Activated CD8-positive, alpha-beta memory T cell treated with anti-CD3 and anti-CD28 coated beads, Interleukin-2, amount 50 U/mL, for 4 hours (primary cell): ENCODE measurements at places on chromosomes 3 and 15.

DNA sequence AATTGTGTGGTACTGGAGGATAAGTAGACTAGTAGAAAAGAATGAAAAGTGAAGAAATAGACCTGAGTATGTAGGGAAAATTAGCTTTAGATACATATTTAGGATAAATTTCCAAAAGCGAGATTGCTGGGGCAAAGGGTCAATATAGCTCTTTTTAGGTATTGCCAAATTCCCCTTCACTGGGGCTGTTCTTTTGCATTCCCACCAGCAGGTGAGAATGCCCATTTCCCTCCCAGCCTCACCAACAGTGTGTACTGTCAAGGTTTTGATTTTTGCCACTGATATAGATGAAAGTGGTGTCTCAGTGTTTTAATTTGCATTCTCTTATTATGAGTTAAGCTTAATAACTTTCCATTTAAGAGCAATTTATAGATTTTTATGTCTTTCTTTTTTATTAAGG is 35.7 kb upstream of the BHLHE40 start:
- DNase-seq, result no peak

DNA sequence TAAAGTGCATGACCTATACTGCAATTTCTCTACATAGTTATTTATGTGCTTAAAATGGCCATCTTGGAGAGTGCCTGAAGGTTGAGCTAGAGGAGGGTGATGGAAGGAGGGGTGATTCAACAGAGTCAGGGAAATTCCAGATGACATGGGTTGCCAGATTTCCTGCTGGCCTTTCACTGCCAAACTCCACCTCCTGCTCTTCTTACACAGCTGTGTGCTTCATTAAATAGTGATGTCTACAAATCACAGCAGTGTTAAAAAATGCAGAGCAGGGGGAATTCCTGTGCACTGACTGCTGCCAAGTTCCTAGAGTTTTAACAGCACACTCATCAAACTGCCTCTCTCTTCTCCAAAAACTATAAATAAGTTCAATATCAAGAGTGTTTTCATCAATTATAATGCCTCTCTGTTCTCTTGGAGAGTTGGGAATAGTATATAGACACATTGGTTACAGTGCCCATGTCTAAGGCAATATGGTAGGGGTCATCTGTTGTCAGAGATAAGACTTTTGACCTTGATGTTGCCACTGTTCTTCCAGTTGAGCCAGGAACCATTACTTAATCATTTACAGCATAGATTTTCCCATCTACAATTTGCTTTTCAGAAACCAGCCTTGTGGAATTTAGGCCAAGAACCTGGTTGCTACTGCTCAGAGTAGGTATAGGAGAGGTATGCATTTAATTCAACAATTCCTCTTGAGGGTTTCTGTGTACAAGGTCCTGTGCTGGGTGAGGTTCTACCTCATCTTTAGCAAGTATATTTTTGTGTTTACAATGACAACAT is 79.6 kb downstream of the TP63 start:
- DNase-seq, result no peak

DNA sequence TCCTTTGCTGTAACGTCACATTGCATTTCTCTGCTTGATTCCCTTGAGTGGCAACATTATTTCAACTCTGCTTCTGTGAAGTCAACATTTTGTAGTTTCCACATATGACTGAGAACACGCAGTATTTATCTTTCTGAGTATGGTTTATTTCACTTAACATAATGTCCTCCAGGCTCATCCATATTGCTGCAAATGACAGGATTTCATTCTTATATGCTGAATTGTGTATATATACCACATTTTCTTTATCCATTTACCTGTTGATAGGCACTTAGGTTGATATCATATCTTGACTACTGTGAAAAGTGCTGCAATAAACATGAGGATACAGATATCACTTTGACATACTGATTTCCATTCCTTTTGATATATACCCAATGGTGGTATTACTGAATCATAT is 878.5 kb downstream of the PLOD2 start:
- no peak for DNase-seq

DNA sequence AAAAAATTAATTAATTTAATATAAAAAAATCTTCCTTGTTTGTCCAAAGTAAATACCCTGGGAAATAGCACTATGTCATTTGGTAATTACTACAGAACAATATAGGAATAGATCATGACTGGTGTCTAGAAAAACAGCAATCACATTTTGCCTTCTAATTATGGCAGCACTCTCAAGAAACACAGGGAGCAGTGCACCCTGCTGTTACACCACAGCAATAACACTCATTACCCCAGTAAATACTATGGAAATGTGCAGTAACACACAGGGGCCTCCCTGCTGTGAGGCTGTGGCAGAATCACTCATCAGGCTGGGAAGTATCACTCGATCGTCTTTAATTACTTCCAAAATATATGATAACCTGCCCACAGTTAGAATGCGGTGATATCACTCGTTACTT is 646.0 kb downstream of the TUSC7 start:
- no peak for DNase-seq

DNA sequence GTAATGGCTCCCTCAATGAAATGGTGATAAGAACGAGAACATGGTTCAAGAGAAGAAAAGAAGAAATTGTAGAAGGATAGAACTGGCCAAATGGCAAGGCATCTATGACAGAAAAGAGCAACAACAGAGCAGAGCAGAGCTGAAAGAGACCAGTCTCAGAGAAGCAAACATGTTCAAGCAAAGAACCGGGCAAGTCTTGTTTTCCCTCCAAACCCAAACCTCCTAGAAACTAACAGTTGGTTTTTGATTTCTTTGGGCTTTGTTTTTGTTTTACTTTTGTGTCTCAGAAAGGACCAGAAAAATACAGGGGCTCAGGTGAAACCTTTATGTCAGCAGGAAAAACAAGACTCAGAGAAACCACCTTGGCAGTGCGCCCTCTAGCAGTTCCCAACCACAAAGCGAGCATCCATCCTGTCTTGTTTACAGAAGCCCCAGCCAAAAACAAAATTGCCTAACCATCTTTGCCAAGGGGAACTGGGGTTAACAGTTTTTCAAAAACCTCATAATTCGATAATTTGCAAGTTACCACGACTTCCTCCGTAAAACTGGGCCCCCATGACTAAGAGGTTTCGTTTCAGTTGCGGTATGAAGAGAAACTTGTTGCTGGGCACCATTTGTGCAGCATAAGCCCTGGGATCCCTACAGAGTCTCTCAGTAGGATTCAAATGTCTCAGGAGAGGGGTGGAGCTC is 159.2 kb upstream of the SLC24A5 start:
- DNase-seq, result no peak

- no peak for DNase-seq
Observed at GRCh38 chr3:4394567-4394966, 72.5 kb downstream of the SUMF1 start.

DNA sequence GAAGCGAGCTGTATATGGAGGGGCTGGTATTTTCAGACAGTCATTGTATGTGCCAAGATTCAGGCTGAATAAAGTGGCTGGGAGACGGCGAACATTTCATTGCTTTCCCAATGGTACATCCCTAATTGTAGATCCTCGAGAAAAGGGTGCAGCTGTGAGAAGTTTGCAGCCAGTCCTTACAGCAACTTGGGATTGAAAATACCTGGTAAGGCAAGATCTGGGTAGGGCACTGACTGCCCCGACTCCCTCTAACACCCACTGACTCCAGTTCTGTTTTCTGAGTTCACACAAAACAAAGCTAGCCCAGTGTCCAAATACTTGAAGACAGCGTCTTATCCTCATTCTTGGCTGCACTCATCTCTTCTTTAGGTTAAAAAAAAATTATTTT is 63.7 kb downstream of the EDEM1 start:
- no peak for DNase-seq

DNA sequence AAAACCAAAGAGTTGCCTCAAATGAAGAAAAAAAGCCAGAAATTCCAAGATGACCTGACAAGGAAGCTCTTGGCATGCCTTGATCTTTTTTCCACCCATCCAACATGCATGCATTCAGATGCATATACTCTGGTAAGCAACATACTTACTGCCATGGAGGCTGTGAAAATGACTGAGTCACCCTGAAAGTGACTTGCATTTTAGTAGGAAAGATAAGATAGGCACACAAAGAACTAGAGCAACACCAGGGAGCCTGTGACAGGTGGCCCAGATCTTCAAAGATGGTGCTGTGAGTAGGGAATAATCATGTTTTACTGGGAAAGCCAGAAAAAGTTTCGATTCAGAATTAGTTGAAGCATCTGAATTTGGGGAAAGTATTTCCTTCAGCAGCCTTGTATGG is 185.1 kb upstream of the SLCO3A1 start:
- DNase-seq, result no peak

- DNase-seq, result no peak
Observed at GRCh38 chr15:70315431-70315830, 217.7 kb upstream of the TLE3 start.

DNA sequence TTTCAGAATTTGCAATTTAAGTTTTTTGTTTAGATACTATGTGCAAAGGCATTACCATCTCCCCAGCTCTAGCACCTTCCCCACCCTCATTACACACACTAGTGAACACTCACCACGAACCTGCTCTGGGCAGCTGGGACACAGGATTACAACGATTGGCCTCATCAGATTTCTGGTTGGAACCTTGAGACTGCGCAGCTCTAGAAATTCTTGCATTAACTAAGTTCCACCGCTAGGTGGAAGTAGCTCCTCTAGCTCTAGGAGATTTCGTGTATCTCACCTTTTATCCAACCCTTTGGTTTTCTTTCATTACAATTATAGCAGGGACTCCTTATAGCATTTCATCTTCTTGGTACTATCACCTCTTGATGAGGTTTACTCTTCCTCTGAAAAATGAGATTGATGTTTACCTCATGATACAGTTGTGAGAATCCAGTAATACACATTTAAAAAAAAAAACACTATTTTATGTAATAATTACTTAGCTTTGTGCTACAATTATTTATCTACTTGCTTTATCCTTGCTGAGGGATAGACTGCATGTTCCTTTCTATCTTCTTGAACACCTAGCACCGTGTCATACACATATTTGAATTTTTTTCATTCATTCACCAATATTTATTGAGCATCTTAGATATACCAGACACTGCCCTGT is 28.7 kb upstream of the PLOD2 start:
- no peak for DNase-seq

GRCh38 chr3:107588217-107588616 is 65.5 kb downstream of the BBX start:
- DNase-seq, result no peak

- DNase-seq, result no peak
Observed at GRCh38 chr15:101476756-101477155, 12.8 kb downstream of the PCSK6 start.

- no peak for DNase-seq
Observed at GRCh38 chr15:35630985-35631384, 85.0 kb upstream of the DPH6 start.

DNA sequence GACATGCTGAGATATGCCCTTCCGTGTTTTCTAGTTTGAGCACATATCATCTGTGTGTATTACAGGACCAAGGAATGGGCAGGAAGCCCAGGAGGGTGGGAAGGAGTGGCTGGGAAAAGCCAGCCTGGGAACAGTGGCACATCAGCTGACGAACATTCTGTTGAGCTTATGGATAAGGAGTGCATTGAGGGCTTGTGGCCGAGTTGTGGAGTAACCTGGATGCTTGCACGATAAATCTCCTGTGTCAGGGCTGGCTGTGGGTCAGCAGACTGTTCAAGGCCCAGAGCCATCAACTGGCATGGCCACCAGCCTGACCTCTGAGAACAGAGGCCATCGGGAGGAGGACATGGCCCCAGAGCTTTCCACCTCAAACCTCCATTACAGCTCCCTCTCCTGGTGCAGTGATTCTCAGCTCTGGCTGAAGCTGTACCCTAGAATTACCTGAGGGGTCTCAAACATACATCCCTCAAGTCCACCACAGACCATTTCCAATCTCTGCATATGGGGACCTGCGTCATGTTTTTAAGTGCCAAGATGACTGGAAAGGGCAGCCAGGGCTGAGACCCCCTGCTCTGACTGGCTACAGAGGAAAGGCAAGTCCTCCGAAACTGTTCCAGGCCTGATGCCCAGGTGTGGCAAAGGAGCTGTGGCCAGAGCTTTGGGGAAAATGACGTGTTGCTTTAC is 4.8 kb upstream of the VILL start:
- DNase-seq, result no peak

DNA sequence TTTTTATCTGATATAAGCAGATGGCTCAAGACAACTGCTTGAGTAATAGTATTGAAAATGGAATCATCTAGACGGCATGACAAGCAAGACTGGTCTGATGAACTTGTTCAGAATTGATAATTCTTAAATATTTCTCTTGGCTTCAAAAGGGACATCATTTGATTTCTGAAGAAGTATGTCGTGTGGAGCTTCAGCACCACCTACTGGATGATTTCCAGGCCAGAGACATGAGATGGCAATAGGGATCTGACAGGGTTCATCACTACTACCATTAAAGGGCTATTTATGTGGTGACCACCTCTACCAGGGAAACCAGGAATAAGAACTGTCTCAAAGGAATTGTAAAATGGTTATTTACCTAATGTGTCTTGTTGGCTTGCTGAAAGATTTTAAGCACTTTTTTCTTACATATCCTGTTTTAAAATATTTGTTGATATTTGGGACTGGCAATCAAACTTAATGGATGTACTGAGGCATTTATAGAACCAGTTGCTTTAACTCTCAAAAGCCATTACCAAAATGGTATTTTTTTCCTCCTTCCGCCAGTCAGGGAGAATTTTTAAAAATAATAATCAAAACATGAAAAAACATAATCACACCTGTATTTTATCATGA is 99.5 kb upstream of the FAM98B start:
- DNase-seq, result peak; percentile 58

DNA sequence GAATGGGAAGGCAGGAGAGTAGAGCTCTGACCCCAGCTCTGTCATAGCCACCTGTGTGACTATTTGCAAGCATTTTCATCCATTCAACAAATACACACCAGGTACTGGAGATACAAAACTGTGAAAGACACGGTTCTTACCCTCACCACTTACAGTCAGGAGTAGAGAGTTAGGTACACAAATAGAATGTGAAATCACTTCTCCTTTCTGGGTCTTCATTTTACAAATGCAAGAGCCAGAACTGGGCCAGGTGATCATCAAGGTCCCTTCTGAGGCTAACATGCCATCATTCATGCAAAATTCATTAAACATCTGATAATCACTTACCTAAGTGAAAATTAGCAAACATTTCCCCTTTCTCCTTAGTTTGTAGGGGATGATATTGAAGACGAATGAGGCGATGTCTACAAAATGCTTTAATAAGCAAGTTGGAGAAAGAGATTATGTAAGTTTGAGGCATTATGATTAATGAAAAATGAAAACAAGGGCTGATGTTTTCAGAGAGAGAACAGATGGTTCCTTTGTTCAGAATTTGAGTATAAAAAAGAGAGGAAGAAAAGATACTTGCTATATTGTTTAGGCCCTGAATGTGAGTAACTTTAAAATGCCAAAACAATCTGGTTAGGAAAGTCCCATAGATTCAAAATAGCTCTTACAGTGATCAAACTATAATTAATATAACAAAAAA is 88.6 kb downstream of the LPP start:
- DNase-seq, result no peak

DNA sequence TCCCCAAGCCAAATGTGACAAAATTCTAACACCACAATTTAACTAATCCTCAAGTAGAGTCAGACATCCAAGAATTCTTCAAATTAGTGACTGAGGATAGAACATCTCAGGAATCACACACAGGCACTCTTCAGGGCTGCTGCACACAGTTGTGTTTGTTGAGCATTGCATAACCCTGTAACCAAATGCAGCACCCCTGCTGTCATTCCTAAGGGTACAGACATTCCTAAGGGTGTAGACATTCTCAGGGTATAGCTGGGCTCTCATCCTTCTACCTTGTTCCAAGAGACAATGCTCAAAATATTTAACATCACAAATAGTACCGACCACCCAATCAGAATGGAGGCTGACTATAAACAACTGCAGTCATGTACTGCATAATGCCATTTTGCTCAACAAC is 107.1 kb upstream of the UBE2E2 start:
- no peak for DNase-seq

GRCh38 chr3:105647047-105647446 is 221.8 kb downstream of the CBLB start:
- no peak for DNase-seq
